ENCODE measurements at places on chromosomes 12 and 14.

DNA sequence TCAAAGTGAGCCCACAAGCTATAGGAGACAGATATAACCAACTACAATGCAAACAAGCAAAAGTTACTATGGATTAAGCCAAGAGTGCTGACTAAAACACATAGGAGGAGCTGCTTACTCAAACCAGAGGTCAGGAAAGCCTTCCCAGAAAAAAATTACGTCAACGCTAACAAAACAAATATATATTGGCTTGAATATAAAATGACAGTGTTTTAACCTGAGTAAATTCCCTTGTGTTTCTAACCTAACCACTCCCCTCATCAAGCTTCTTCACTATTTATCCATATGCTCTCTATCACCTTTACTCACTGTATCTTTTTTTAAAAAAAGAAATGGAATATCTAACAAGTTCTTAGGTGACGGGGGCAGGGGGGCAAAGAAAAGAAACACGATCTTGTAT, 115.9 kb downstream of the MED13L start:
- DNase-seq = no peak

- no peak for DNase-seq
Measured at GRCh38 chr12:106081606-106082005, 57.1 kb downstream of the NUAK1 start.

DNA sequence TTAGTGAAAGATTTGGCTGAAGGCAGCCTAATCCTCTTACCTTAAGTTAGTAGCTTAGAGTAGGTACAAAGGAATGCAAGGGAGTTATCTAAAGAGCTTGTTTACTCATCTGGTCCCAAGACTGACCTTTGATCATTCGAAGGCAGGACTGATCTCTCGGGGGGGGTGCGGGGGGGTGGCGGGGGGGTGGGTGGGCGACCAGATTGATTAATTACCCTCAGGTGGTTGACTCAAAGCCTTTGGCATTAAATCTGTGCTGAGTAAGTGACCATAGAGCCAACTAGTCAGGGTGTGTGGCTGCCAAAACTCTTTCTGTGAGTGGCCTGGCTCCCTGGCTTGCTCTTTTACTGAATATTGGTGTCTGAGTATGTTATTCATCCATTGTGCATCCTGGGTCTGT, 731.9 kb upstream of the FBXO33 start:
- no peak for DNase-seq

DNA sequence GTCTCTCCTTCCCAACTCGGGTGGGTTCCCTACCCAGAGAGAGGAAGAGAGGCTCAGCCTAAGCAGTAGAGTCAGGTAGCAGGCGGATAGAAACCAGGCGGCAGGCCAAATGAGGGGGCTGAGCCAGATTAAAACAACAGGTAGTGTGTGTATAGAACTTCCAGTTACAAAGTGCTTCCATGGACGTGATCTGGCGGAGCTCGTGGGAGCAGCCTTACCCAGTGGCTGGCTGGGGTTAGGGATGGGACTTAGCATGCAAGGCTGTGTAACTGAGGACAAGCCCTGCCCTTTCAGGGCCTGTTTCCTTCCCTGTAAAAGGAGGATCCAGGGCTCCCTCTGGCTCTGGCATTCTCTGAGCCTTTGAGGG, 8.3 kb downstream of the KRT80 start:
- no peak for DNase-seq

DNA sequence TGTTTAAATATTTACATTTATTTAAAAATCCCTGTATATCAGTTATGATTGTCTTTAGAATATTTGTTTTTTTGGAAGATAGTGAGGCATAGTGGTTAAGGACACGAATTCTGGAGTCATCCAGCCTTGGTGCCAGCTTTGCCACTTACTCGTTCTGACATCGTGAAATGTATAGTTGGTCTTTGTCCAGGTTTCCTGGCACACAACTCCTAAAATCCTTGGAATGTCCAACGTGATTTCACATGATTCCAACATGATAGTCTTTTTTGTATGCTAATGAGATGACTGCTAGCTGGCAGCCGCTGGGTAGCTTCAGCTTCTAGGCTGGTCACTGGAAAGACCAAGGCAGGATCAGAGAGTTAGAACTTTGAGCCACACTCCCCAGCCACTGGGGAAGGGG, 64.8 kb downstream of the PRICKLE1 start:
- no peak for DNase-seq

DNA sequence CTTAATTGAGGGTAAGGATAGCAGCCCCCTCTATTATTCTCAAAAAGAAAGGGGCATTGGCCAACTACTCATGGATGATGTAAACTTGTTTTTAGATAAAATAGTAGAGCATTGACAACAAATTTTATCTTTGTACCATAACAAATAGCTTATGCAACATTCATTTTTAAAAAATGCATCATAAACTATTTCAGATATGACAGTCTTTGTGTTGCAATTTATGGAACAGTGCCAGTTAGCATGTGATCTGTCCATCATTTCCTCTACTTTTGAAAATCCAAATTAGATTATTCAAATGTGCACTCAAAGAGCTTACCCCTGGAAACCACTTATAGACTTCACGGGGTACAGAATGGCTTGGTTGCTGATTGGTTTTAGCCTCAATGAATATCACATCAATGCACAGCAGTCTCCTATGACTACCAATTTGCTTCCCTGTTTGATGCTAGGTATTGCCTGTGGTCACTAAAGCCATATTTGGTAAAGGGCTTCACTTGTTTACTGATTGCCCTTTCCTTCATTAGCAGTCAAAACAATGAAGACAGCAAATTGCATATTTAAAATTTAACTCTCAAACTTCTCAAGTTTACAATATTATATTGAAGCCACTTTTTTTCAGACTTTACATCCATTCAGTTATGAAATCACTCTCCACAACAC, 274.9 kb upstream of the MGAT4C start:
- no peak for DNase-seq

DNA sequence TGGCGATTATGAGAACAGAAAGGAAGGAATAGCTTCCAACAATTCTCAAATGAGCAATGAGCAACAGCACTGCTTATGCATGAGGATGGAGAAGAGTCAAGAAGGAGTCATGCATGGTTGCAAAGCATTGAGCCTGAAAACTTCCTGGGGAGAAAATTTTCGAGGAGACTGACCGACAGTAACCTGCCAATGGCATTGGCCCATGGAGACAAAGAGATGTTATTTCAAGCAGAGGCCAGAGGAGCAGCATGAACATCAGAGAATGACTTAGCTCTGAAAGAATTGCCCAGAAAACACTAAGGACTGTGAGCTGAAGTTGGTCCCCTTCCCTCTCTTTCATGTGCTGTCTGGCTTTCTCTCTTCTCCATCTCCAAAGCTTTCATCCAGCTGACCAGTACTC, 343.4 kb downstream of the ADAMTS20 start:
- DNase-seq = no peak

DNA sequence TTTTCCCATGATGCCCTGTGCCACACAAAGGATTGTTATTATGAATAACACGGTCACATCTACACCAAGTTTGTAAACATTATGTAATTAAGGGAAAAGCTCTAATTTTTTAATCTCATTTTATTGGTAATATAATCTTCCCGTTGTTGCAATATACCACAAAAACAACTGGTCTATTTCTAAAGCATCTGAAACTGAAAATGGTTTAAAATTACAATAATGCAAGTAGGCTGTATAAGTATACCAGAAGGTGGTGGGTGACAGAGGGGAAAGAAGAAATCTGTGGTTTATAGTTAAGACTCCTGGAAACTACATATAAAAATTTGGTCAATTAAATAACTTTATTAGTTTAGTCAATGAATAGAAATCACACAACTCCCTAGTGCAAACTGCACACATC, 5.2 kb downstream of the DDHD1 start:
- no peak for DNase-seq

DNA sequence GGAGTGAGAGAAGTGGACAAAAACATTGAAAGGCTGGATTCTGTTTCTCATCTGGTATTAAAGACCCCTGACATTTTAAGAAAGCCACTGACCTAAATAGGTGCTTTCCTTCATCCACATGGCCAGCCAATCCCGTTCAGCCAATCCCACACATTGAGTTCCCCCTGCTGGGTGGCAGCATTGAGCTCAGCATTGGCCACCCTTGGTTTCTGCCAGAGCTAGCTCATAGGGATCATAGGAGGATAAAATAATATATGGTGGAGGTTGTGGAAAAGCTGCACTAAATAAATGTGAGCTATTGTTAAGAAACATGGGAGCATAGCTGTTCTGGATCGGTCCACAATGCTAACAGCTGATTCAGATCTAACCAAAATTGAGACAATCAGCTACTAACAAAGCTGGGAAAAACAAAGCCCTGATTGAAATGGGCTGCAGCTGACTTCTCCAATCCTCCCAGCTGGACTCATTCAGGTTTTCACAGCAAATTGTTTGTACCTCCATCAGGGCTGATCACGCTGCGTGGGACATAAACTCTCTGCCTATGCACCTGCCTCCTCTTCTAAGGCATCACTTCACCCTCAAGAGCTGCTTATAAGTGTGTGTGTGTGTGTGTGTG, 256.5 kb downstream of the EMP1 start:
- no peak for DNase-seq

- DNase-seq = no peak
Measured at GRCh38 chr12:41142376-41142775, 45.7 kb upstream of the PDZRN4 start.

- DNase-seq = no peak
Measured at GRCh38 chr12:124452576-124453331, 114.7 kb downstream of the NCOR2 start.

DNA sequence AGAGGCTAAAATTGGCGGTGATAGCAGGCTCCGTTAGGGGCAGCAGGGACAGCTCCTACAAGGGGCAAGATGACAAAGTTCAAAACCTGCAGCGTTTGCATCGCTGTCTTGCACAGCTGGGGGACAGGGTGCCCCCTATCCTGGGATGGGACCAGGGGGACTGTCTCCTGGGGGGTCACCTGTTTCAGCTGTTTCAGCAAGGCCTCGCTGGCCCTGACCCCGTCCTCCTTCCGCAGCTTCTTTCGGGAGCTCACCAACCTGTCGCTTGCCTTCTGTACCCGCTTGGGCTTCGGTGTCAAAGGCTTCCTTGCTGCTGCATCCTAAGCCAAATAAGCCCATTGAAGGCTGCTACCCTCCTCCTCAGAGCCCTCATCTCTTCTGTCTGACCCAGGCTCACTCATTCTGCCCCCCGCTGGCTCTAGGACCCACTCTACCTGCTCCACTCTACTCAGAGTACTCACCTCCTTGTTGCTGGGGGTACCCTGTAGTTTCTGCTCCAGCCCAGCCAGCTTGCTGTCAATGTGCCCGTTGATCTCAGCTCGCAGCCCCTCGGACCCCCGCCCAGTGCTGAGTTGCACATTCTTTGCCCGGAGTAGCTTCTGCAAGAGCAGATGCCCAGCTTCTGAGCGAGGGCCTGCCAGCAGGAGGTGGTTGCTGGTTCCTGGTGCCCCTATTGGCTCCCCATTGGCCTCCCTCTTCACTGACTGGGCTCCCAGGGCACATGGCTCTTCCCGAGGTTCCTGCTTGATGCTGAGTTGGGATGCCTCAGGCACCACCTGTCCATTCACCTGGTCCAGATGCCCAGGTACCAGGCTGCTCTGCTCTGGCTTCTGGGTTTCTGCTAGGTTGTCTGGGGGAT, 12.4 kb upstream of the PRKAG1 start:
- no peak for DNase-seq
